ENCODE measurements at places on chromosomes 1 and 21.

DNA sequence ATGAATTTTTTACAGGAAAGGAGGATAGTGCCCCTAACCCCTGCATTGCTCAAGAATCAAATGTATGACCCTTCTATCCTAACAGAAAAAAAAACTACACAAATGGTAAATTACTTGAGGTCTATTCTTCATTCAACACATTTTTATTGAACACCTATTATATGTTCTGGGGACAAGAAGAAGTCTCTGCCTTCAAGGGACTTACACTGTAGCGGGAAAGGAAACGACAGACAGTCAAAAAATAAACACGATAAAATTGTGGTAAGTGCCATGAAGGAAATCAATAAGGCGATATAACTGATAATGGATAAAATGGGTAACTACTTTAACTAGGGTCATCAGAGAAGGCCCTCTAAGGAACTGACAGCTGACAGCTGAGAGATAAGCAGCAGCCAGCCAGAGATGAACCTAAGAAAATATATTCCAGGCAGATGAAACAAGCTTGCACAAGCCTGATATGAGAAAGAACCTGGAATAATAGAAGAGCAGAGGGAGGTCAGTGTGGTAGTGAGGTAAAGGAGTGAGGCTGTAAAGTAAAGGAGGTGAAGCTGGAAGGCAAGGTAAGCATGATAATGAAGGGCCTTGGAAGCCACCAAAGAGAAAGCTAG, 66.4 kb downstream of the PHTF1 start:
- DNase-seq = no peak

- no peak for DNase-seq
Measured at GRCh38 chr1:204599098-204599497, 82.9 kb downstream of the MDM4 start.

- no peak for DNase-seq
Measured at GRCh38 chr1:160865337-160865736, 2.6 kb upstream of the CD244 start.

DNA sequence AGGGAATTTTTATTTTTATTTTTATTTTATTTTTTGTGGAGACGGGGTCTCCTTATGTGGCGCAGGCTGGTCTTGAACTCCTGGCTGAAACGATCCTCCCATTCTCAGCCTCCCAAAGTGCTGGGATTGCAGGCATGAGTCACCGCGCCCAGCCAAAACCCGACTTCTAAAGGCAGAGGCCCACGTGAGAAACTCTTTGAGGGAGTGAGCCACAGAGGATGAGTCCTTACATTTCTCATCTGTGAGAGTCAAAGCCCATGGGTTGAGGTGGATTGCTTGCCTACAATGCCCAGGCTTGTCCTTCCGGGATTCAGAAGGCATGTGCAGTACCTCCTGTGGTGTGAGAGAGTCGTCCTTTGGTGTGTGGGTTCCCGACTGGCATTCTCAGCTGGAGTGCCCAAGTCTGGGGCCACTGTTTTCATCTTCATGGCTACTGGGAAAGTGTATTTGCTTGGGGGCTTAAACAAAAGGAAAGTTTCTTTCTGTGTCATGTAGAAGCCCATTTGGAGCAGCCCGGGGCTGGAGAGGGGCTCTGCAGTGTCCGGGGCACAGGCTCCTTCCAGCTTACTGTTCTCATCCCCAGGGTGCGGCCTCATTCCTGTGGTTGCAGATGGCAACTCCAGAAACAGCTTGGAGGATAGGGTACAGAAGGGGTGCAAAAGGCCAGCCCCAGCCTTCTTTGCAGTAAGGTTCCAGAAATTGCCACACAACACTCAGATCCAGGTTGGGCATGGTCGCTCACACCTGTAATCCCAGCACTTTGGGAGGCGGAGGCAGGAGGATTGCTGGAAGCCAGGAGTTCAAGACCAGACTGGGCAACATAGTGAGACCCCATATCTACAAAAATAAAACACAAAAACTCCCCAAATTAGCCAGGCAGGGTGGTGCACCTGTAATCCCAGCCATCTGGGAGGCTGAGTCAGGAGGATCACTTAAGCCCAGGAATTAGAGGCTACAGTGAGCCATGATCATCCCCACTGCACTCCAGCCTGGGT, 29.4 kb upstream of the CSF3R start:
- no peak for DNase-seq

- DNase-seq = no peak
Measured at GRCh38 chr1:208848854-208849253, 604.7 kb upstream of the PLXNA2 start.

GRCh38 chr1:31670593-31670964, 25.9 kb upstream of the PEF1 start:
- no peak for DNase-seq

- DNase-seq = no peak
Measured at GRCh38 chr1:43766086-43766784, 58.9 kb downstream of the ST3GAL3 start.

DNA sequence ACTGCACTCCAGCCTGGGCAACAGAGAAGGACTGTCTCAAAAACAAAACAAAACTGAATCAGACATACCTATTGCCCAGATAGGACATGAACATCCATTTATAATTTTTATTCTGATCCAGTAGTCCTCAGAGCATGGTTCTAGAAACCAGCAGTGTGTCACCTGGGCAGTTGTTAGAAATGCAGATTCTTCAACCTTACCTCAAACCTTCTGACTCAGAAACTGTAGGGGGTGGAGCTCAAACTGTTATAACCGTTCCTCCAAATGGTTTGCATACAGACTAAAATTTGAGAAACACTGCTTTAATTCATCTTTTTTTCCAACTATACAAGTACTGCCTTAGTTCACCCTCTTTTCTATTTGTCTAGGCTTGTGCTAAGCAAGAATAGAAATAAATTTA, 6.0 kb downstream of the NASP start:
- no peak for DNase-seq

- DNase-seq = no peak
Measured at GRCh38 chr1:1088801-1089680, 14.9 kb upstream of the RNF223 start.

GRCh38 chr1:174074757-174075156, 52.6 kb upstream of the RC3H1 start:
- DNase-seq = no peak

DNA sequence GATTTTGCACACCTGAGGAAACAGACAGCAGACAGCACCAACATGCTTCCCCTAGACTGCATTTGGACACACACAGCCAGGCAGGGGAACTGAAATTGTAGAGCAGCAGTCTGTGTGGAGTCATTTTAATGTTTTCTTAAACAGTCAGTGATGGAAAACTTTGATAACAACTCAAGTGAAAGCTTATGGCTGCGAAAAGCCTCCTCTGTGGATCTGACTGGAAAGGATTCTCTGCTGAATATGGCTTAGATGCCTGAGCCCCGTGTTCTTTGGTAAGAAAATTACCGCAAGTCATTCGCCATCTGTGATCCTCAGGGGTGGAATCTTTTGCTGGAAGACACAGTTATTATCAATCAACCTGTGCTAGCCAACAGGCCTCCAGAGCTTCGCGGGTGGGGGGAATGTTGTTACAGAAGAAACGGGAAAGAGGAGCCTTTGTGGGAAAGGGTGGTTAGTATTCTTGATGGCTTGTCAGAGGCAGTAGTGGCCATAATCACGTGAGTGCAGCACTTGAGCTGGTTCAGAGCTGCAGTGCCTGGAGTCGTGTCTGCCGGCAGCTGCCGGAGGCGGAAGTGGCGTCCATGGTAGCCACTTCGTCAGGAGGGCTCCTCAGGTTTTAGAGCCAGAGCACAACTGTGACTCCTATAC, 204.7 kb downstream of the ST6GALNAC3 start:
- no peak for DNase-seq

GRCh38 chr1:22471078-22471477, 19.4 kb downstream of the ZBTB40 start:
- DNase-seq = no peak

GRCh38 chr1:69070660-69071373, 496.9 kb upstream of the LRRC7 start:
- no peak for DNase-seq

DNA sequence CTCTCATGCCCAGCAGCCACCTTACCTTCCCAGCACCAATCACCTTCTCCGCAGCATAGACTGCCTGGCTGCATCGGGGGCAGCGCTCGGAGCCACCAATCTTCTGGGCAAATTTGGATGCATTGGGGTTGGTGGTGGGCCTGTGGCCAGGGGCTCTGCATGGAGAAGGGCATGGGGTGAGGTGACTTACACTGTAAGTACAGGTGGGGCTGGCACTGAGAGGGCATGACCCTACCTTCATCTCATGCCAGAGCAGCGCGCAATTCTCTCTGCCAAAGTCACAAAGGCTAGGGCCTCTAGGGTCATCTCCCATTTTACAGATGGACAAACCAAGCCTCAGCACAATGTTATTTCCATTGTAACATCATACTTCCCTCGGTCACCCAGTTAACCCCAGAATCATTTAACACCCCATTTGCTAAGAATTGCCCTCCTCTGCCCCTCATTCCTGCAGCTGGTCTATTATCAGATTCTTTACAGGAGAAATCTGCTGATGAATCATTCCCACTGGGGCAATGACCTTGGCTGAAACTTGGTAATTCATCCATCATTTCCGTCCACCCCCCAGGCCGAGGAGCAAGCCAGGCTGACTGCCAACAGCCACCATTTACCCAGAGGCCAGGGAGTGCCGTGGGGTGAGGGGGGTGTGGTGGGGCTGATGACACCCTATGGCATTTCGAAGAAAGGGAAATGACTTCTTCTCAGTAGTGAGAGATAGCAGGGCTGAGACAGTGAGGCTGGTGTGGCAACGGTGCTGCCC, 17.9 kb downstream of the CSRP1 start:
- no peak for DNase-seq

DNA sequence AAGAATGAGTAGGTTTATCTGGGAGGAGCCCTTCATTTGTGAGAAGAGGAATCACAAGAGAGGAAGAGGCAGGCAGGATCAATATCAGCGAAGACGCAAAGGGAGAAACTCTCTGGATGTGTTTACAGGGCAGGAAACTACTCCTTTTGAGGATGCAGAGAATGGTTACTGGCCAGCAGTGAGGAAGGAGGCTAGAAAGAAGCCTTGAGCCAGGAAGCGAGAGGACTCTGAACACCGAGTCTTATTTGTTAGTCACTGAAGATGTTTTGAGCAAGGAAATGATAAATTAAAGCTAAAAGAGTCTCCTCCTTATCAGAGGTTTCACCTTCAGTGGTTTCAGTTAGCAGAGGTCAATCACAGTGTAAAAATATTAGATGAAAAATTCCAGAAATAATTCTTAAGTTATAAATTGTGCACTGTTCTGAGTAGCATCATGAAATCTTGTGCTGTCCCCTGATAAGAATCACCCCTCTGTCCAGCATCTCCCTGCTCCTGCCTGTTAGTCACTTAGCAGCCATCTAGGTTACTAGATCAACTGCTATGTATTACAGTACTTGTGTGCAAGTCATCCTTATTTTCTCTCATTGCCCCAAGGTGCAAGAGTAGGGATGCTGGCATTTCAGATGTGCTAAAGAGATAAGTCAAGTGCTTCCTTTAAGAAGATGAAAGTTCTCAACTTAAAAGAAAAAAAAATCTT, 43.5 kb downstream of the WLS start:
- DNase-seq = no peak

DNA sequence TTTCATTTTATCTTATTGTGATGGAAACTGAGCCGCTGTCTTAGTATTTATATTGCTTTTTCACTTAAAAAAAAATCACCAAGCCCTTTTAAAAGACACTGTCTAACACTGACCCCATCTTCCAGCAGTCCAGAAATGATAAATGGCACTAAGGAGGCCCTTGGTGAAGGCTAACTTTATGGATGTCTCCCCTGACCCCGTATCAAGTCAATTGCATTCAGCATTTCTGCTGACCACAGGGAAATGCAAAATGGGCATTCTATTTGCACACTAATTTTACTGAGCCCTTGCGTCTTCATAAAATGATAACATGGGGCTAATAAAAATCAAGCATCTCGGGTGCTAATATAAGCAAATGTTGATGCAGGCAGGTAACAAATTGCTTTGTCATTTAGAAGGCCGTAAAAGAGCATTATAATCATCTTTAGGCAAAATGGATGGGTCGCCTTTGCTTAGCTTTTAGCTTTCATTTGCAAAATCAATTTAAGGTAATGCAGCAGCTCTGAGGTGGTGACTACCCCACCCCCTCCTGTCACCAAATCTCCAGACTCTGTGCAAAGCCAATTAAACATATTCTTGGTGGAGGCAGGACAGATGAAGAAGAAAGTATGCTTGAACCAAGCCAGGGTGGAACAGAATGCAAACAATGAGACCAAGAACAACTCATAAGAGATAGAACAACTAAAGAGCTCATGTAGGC, 110.8 kb downstream of the BEND5 start:
- DNase-seq = no peak

GRCh38 chr1:183993132-183993531, 44.4 kb downstream of the COLGALT2 start:
- no peak for DNase-seq

DNA sequence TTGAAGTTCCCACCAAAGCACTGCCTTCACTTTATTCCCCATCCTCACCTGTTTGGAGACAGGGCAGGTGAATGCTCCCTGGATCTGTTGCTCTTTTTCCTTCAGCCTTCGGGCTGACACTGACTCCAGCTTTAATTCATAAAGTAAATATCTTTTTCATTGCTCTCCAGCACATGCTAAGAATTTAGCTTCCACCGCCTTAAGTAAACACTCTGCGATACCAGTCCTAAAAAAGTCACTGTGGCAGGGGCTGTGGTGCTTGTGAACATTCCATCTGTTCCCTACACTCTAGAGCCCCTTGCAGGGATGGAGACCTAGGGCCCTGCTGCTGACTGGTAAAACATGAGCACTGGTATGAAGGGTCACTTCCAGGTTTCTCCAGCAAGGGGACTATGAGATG, 896 bp upstream of the PLA2G2A start:
- DNase-seq = no peak

DNA sequence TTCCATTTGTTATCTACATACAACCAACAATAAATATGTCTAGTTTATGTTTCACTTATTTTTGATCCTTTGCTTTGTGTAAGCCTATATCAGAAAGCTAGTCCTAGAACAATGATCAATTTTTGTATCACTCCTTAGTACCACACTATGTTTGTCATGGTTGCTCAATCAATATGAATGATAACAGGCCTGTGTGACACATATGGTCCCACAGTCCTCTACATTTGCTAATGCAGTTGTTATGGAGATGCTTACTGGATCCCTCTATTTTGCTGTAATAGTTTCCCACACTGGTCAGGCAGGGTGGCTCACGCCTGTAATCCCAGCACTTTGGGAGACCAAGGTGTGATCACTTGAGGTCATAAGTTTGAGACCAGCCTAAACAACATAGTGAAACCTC, 59.1 kb downstream of the ERO1B start:
- no peak for DNase-seq

All from activated gamma-delta T cell treated with Interleukin-2 at 50 U/mL for 16 hours (primary cell).